Lung (tissue), 17 donors: ENCODE measurements at places on chromosomes 12 and 14. TPM values are rescaled to one million over a fixed set of nuclear protein-coding genes. Genes with fewer than 3 reads are reported as not detected.

The ADAMTS20 gene
- not detected for total RNA-seq

The LRRK2 gene
- 262 TPM for total RNA-seq

The KCNK13 gene
- total RNA-seq = 0.34 TPM

The CLEC4E gene
- 5.5 TPM for total RNA-seq

The TSPAN9 gene
- total RNA-seq = 40.1 TPM

The IL26 gene
- not detected for total RNA-seq

The ARHGEF25 gene
- 23.0 TPM for total RNA-seq

The SMAGP gene
- 9.7 TPM for total RNA-seq

The TAS2R43 gene
- total RNA-seq = 15.1 TPM

The TMEM52B gene
- 1.3 TPM for total RNA-seq

DNA sequence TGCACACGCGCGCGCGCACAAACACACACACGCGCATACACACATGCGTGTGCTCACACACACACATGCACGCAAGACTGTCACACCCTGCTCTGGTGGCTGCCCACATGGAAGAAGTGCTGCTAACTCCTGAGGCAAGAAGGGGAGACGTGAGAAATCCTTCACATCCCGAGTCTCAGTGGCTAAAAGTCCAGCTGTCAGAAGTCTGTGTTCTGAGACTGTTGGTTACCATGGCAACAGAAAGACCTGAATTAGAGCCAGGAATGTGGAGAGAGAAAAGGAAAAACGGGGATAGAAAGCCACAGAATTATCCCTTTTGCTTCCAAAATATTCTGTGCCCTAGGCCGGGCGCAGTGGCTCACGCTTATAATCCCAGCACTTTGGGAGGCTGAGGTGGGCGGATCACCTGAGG is 71.2 kb downstream of the PPFIBP1 start:
- H3K27ac ChIP-seq = peak overlapping the region; percentile 9
- no peaks in the 10 kb centered on the region for H3K36me3 ChIP-seq
- peak; percentile 99 for DNase-seq
- no peaks in the 10 kb centered on the region for H3K27me3 ChIP-seq

DNA sequence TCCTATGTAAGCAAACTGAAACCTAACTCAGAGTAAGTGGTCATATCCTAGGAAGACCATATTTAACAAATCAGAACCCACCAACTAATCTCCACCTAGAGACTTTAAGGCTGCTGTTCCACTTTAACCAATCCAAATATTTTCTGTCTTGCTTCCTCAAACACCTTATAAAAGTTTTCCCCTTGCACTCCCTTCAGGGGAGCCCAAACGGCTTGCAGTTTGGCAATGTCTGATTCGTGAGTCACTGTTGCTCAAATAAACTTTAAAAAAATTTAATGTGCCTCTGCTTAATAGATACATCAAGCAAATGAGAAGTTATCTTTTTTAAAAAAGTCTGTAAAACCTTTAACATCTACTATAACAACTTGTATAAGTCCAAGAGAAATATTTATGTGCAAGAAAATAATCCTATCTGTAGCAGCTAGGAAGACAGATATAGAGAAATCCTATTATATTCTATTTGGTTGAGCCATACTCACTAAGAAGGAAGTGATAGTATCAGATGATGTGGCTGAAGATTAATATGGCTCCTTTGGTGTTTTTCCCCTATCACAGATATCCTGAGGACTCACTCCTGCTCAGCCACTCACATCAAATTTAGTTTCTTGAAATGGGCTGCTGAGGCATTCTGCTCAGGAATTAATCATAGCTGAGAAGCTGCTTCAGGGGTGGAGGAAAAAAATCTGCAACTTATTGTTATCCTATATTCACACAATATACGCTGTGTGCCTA is 65.1 kb upstream of the DUSP6 start:
- peak; percentile 42 for DNase-seq
- peaks cover 3% of the 10 kb centered on the region for H3K4me1 ChIP-seq
- no peaks in the 10 kb centered on the region for H3K36me3 ChIP-seq

DNA sequence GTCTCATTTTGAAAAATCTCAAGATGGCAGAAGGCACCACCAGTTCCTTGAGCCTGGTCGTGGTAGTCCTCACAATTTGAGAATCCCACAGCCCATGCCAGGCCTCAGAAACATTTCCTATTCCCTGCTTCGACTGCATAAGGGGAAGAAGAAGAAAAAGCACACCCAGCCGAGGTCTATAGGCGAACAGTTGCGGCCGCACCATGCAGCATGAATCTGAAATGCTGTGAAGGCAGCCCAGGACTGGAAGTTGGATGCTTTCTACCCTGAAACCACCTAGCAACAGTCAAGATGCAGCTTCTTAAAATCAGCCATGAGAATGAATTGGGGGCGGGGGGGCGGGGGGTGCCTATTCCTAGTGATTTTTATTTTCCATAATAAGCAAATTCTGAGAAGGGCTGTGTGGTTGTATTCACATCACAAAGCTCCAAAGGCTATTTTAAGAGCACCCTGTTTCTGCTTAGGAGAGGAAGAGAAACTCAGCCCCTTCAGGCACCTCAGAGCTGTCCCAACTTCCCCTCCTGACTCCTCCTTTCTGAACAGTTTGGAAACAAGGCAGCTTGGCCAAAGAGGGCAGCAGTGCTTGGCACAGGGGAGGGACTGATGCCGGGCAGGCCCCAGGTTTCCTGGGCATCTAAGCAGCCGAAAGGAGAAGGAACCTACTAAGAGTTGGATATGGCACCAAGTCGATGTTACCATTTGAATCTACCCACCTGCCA is 172.5 kb upstream of the FOXN3 start:
- no peaks in the 10 kb centered on the region for H3K36me3 ChIP-seq
- H3K4me1 ChIP-seq = no peaks in the 10 kb centered on the region
- no peak overlapping the region for H3K4me3 ChIP-seq
- DNase-seq = peak; percentile 19
- H3K27ac ChIP-seq = peak overlapping the region; percentile 7

DNA sequence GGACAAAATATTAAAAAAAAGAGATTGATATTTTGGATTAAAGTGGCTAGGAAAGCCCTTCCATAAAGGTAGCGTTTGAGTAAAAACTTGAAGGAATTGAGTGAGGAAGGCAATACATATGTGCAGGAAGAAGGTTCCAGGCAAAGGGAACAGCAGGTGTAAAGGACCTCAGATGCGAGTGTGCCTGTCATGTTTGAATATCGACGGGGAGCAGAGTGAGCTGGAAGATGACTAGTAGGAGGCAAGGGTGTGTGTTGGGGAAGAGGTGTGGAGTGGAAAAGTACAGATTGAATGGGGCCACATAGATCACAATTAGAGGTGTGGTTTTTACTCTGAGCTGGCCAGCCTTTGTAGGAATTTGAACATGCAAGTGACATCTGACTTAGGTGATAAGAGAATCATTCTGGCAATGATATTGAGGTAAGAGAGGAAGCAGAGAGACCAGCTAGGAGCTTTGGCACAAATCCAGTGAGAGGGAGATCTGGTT is 15.0 kb upstream of the FBXO33 start:
- no peaks in the 10 kb centered on the region for H3K4me1 ChIP-seq
- H3K36me3 ChIP-seq = no peaks in the 10 kb centered on the region
- no peak for DNase-seq

- H3K27me3 ChIP-seq = no peaks in the 10 kb centered on the region
- no peak overlapping the region for H3K27ac ChIP-seq
- H3K36me3 ChIP-seq = no peaks in the 10 kb centered on the region
- no peak overlapping the region for H3K4me3 ChIP-seq
These were observed 88.5 kb downstream of the PPM1H start for GRCh38 chr12:62846491-62846890.

GRCh38 chr14:93857500-93858283 is 69.4 kb upstream of the PRIMA1 start:
- no peak overlapping the region for H3K4me3 ChIP-seq
- peaks cover 6% of the 10 kb centered on the region for H3K4me1 ChIP-seq
- H3K27me3 ChIP-seq = no peaks in the 10 kb centered on the region
- peak; percentile 37 for DNase-seq
- H3K27ac ChIP-seq = no peak overlapping the region

DNA sequence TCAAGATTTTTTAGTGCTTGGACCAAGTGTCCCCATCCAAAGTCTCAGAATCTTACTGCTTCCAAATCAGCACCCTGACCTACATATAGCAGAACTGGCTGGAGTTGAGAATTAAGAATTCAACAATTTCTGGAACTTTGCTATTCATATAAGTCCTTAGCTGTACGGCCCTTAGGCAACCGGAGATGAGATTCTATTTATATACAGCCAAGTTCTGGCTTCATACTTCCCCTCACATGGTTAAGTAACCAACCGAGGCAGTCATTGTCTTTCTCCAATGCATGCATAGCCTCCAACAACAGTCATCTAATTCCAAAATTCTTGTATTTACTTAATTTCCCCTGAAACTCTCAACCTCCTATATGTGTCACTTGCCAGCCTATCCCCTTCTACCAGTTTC is 76.6 kb downstream of the SINHCAF start:
- H3K4me3 ChIP-seq = no peak overlapping the region
- no peaks in the 10 kb centered on the region for H3K36me3 ChIP-seq
- H3K27ac ChIP-seq = no peak overlapping the region
- DNase-seq = no peak
- no peaks in the 10 kb centered on the region for H3K4me1 ChIP-seq
- H3K27me3 ChIP-seq = no peaks in the 10 kb centered on the region

- H3K4me1 ChIP-seq = peaks cover 29% of the 10 kb centered on the region
- H3K36me3 ChIP-seq = no peaks in the 10 kb centered on the region
- H3K4me3 ChIP-seq = no peak overlapping the region
- no peak overlapping the region for H3K27ac ChIP-seq
These were observed 15.0 kb downstream of the BAG5 start for GRCh38 chr14:103547455-103547940.

DNA sequence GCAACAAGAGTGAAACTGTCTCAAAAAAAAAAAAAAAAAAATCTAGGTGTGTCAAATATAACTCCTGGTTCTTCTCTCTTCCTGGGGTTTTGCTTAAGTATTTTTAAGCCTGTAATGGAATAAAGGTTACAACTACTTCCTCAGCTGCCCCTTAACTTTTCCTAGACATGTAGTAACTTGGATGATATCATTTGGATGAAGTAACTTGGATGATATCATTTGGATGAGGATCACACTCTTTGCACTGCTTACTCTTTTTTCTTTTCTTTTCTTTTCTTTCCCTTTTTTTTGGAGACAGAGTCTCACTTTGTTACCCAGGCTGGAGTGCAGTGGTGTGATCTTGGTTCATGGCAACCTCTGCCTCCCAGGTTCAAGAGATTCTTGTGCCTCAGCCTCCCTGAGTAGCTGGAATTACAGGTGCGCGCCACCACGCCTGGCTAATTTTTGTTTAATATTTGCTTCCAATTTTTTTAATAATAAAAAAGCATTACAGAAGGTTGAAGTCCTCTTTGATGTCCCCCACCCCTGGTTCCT is 775 bp upstream of the FAM186A start:
- H3K4me3 ChIP-seq = no peak overlapping the region
- no peak overlapping the region for H3K27ac ChIP-seq
- H3K36me3 ChIP-seq = no peaks in the 10 kb centered on the region
- H3K4me1 ChIP-seq = no peaks in the 10 kb centered on the region
- no peaks in the 10 kb centered on the region for H3K27me3 ChIP-seq
- DNase-seq = no peak

GRCh38 chr12:122097927-122098756 is 19.6 kb downstream of the MLXIP start:
- H3K27me3 ChIP-seq = no peaks in the 10 kb centered on the region
- peak overlapping the region; percentile 92 for H3K27ac ChIP-seq
- H3K4me1 ChIP-seq = peaks cover 48% of the 10 kb centered on the region
- DNase-seq = peak; percentile 96
- no peak overlapping the region for H3K4me3 ChIP-seq
